ENCODE measurements at places on chromosomes 2 and 18.

DNA sequence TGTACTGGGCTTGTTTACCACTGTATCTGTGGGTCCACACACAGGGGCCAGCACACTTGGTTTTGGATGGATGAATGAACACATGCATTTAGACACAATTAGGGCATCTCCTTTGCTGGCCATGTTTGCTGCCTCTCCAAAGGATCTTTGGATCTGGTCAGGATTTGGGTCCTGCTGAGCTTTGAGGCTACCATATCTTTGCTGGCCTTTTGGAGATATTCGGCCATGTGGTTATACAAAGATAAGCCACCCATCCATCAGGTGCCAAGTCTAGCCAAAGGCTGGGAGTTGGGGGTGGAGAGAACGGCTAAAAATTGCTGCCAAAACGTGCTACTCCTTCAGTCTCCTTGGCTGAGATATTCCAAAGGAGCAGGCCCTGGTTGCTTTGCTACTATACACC is 18.2 kb upstream of the FZD7 start:
- DNase-seq: no peak

GRCh38 chr2:174438146-174438886 is 42.8 kb downstream of the SCRN3 start:
- no peak for DNase-seq

GRCh38 chr2:3001615-3002560 is 375.7 kb downstream of the EIPR1 start:
- no peak for DNase-seq

DNA sequence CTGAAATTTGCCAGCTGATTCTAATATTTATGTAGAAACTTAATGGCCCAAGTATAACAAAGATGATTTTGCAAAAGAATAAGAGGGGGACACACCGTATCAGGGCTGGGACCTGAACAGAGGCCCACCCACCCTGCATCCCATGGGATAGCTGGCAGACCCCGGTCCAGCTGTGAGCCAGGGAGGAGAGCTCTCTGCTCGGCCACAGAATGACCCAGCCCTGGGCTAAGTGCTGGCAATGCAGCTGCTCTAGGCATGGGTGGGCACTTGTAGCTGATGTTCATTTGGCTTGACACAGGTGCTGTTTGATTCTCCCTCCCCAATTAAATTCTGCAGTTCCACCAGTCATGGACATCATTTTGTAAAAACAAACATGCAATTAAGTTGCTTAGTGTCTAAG is 522.8 kb upstream of the RAB6C start:
- DNase-seq: no peak

- no peak for DNase-seq
Observed at GRCh38 chr2:85012855-85013254, 41.9 kb downstream of the KCMF1 start.
